ENCODE measurements at places on chromosomes 16 and 17.
A peak's percentile ranks its signal among the peaks of the same experiment; 100 is the strongest.

- DNase-seq = no peak
These were observed 11.0 kb downstream of the NATD1 start for GRCh38 chr17:21242026-21242697.

GRCh38 chr16:19344224-19344801 lies 58.8 kb downstream of the CLEC19A start:
- DNase-seq = no peak

GRCh38 chr17:8985054-8985701 lies 19.7 kb upstream of the PIK3R5 start:
- no peak for DNase-seq

GRCh38 chr16:528111-529011 lies 849 bp downstream of the CAPN15 start:
- peak; percentile 47 for DNase-seq

- no peak for DNase-seq
These were observed 3.0 kb downstream of the NGFR start for GRCh38 chr17:49498029-49498615.

GRCh38 chr16:27701381-27701780 lies 151.4 kb downstream of the KATNIP start:
- DNase-seq = no peak

GRCh38 chr16:77220427-77220826 lies 21.2 kb downstream of the SYCE1L start:
- DNase-seq = no peak

DNA sequence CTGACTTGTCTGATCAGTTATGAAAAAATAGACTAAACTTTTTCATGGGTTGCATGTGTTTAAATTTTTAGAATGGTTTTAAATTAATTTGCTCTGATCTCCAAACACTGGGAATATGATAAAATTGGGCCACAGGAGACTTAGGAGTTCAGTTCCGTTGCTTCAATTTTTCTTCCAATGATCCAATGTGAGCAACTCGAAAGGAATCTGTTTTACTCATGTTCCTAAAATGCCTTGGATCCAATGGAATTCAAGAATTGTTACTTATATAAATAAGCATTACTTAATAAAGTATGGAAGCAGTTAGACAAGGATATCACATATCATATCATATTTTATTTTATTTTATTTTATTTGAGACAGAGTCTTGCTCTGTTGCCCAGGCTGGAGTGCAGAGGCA lies 56.0 kb upstream of the NACA2 start:
- DNase-seq = peak; percentile 5

- DNase-seq = no peak
These were observed 10.8 kb upstream of the P2RX1 start for GRCh38 chr17:3926860-3927627.

DNA sequence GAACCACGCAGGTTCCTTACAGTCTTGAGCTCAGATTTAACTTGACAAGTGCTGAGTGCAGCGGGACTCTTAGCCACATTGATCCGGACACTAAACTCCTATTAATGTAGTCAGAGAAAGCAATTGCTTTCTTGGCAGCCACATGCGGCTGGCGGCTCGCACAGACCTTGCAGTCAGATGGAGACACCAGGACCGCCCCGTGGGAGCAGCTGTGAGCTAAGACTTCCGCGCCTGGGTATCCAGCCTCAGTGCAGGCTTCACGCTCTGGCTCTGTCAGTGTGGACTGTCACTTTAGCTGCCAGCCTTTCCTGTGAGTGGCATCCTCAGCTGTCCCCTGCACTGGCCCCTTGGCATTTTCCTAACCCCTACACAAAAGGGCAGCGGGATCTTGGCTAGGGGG lies 80.9 kb upstream of the NLRP1 start:
- DNase-seq = no peak

Data from GM04504 (cell line).